KBM-7 (cell line): ENCODE measurements at places on chromosomes 3 and 15.

- no peak for DNase-seq
These were observed 42.6 kb downstream of the TNK2 start for GRCh38 chr3:195865752-195866151.

DNA sequence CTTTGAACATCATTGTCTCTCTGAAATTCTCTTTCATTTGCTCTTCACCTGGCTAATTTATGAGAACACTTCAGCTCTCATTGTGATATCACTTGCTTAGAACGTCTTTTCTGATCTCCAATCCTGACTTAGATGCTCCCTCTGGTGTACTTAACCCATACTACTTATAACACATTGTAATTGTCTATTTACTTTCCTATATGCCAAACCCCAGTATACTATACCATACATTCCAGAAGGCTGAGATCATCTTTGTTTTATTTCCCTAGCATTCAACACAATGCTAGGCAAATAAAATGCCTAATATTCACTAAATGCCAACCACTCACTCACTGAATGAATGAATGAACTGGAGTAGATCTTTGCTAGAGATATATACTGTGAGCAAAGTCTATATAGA is 27.0 kb upstream of the PEX5L start:
- DNase-seq, result no peak

DNA sequence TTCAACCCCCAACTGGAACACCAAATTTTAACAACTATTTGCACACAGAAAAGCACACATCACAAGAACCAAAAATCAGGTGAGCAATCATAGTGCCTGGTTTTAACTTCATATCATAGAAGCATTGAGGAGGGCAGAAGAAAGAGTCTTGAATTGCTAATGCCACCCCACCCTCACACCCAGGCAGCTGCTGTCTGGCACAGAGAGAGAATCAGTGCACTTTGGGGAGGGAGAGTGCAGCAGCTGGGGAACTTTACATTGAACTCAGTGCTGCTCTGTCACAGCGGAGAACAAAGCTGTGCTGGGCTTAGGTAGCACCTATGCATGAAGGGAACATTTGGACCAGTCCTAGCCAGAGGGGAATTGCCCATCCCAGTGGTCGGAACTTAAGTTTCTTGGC is 76.0 kb upstream of the KBTBD8 start:
- no peak for DNase-seq

GRCh38 chr3:194168994-194169393 is 33.0 kb downstream of the HES1 start:
- no peak for DNase-seq

DNA sequence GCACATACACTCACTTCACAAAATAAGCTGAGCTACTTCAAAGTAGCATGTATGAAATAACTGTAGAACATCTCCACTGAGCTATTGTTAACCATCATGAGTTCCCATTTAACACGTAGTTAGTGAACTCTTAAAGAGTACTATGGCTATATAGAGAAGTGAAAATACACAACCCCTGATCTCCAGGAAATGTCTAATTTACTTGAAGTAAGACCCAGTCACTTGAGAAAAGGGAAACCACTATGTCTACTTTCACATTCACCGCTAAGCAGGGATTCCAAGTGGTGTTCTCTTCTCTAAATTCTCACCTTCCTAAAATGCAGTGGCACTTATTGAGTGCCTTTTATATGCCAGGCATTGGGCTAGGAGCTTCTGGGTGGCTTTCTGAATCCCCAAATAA is 35.0 kb upstream of the COLQ start:
- DNase-seq, result peak; percentile 65

DNA sequence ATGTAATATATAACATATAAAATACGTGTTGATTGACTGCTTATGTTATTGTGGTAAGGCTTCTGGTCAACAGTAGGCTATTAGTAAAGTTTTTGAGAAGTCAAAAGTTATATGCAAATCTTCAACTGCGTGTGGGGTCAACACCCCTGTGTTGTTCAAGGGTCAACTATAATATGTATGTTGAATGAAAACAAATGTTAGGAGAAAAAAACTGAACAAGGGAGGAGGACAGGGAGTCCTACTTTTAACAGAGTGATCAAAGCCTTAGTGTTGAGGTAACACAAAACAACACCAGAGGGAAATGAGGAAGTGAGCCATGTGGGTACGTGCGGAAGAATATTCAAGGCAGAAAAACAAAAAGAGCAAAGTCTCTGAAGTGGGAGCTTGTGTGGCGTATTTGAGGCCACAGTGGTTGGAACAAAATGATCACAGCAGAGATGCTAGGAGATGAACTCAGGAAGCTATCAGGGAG is 62.5 kb downstream of the SFMBT1 start:
- DNase-seq, result peak; percentile 94

DNA sequence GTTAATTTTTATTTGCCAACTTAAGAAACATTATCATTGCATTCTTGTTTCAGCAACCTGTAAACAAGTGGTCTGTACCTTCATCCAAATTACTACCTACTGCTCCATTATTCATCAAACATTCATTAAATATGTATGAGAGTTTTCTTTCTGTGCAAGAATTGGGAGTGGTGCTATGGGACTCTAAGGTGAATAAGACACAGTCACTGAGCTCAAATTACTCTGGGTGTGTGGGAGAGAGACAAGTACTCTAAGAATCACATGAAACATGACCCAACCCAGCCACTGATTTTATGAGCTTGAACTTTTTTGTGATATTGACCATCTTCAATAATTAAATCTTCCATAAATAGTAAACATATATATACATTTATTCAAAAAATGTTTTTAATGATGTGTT is 227.2 kb upstream of the TP63 start:
- DNase-seq, result no peak

- no peak for DNase-seq
These were observed 736.4 kb downstream of the FHIT start for GRCh38 chr3:60514866-60515265.

DNA sequence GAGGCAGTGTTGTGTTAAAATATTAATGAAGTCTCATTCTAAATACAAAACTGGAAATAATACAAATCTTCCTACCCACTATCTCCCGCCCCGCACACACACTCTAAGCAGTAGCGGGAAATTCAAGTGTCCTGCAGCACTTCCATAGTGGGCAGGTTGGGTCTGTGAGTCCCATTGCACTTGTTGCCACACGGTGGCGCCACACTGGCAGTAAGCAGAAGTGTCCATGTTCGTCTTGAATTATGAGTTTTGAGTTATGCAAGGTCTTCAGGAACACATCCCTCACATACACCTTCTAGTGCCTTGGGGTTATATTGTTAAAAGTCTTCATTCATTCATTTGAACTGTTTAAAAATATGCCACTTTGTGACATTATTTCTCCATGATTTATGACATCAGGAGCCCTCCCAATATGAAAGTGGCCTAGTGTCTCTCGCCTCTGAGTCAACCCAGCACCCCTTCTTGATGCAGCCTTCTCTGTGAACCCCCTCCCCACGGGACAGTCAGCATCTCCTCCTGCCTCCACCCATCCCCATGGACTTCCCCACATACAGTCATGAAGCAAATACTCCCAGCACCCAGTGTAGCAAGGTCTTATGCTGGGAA is 17.6 kb upstream of the CCDC174 start:
- peak; percentile 68 for DNase-seq

DNA sequence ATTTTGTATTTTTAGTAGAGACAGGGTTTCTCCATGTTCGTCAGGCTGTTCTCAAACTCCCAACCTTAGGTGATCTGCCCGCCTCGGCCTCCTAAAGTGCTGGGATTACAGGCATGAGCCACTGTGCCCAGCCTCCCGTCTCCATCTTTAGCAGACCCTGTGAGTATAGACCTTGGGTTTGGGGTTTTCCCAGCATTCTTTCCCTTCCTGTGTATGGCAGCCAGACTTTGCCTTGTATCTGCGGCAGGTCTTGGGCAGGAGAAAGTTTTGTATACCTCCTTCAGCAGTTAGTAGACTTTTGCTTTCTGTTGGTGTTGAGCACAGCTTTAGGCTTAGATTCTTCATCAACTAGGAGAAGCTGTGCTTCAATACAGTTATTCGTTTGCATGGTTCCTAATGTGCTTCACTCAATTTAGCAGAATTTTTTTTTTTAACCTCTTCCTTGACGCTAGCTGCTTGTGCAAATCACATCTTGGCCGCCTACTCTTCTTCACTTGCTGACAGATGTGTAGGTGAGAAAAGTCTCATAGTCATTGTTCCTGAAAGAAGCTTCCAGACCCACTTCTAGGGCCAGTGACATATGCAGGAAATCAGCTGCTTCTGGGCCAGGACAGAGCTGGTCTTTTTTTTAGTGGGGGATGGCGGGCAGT is 38.4 kb downstream of the MAP2K1 start:
- no peak for DNase-seq

DNA sequence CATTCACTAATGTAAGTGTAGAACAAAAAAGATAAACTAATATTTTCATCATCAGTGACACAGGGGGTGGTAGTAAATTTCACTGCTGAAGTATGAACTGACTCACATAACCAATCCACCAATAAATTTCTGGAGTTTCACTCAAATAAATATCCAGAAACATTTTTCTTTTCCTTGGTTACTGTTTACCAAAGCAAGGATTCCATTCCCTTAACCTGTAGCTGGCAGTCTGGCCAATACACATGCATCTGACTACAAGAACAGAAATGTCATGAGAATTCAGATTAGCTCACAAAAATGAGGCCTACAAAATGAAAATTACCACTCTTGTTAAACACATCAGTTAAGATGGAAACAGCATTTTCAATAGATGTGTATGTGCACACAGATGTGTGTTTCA is 80.3 kb downstream of the STAG1 start:
- no peak for DNase-seq

GRCh38 chr3:194130807-194131589 is 5.0 kb upstream of the HES1 start:
- DNase-seq, result no peak

DNA sequence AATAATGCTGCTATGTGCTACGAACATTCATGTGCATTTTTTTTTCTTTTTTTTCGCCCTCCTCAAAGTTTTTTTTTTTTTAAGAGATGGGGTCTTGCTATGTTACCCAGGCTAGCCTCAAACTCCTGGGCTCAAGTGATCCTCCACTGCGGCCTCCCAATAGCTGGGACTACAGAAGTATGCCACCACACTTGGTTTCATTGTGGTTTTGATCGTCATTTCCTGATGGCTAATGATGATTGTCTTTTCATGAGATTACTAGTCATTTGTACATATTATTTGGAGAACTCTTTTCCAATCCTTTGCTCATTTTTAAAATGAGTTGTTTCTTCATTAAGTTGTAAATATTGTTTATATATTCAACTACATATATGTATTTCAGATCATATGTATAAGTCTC is 48.8 kb downstream of the FBXO22 start:
- no peak for DNase-seq

DNA sequence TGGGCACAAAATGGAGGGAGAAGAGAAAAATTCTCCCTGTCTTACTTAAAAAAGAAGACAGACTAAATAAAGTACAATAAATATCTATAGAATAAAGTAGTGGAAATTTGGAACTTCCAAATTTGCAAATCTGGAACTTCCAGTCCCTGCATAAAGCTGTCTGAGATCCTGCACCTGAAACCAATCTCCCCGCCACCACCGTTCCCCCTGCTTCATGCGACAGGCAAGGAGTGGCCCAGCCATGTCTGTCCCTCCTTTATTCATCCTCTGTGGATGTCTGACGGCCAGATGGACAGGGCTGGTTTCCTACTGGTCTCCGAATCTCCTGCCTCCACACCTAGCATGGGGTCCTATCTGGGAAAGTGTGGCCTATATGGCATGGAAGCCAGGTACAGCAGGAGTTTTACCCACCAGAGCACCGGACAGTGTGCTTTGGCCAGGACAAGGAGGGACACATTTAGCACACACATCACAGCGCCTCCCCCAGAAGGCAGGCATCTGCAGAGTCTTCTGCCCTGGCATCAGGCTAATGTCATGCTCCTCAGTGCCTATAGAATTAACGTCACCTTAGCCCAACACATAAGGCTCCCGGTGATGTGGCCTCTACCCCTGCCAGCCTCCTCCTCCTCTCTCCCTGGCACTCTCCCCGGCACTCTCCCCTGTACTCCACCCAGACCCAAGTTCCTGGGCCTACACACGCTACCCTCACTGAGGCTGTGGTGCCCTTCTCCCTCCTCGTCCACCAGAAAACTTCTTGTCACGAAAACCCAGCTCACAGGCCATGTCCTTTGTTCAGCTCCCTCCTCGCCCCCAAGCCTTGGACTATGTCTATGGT is 170.8 kb downstream of the XXYLT1 start:
- DNase-seq, result no peak

GRCh38 chr3:125418306-125418705 is 43.2 kb upstream of the ZNF148 start:
- DNase-seq, result no peak

- DNase-seq, result no peak
These were observed 3.0 kb upstream of the TFDP2 start for GRCh38 chr3:142152384-142152783.

DNA sequence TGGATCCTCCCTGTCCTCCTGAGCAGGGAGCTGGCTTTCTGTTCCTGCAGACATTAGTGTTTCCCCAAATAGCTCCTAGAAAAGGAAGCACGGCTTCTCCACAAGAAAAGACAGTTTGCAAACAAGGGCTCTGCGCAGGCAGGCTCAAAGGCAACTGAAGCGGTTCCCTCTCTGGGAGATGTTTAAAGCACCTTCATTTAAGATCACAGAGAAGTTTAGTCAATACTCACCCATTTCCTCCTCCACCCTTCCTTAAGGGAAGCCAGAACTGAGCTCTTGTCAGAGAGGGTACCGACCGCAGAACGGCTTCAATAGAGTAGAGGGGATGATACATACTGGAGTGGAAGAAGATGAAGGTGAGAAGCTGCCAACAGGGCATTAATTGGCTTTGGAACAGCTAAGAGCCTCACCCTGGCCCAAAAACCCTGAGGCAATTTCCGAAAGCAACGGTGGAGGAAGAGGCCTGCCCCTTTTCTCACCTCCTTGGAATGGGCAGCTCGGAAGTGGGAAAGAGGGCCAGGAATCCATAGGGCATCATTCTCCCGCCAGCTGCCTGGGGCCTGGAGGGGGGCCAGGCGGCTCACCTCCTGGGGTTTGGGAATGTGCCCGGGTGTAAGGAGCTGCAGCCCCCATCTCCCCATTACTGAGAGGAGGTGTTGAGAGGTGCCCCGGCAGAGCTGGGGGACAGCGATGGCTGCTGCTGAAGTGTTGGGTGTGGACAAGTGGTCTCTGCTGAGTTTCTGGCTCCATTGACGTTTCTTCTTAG is 4.8 kb upstream of the EPHB3 start:
- DNase-seq, result no peak

GRCh38 chr15:40471105-40471807 is 472 bp downstream of the CHST14 start:
- peak; percentile 56 for DNase-seq

- no peak for DNase-seq
These were observed 102.2 kb downstream of the AQP9 start for GRCh38 chr15:58240191-58240932.

- DNase-seq, result no peak
These were observed 134.1 kb upstream of the MNS1 start for GRCh38 chr15:56598991-56599390.
